ENCODE measurements at places on chromosomes 5 and 9. TPM values are rescaled to one million over a fixed set of nuclear protein-coding genes. Genes with fewer than 3 reads are reported as not detected.

FCN1 gene
- not detected for total RNA-seq

GABRA6 gene
- total RNA-seq = not detected

SPINK7 gene
- total RNA-seq = not detected

TSSK1B gene
- total RNA-seq = not detected

BNC2 gene
- total RNA-seq = 4.1 TPM

LCN6 gene
- not detected for total RNA-seq

TAF11L10 gene
- total RNA-seq = not detected

F12 gene
- total RNA-seq = 25.7 TPM

HAUS6 gene
- total RNA-seq = 25.7 TPM

TTC23L gene
- not detected for total RNA-seq

TXNDC8 gene
- total RNA-seq = not detected

PCDHGA11 gene
- not detected for total RNA-seq

MSMP gene
- not detected for total RNA-seq

ADAMTS16 gene
- total RNA-seq = 1.4 TPM

TPPP gene
- total RNA-seq = 5.5 TPM

RNF145 gene
- total RNA-seq = 142 TPM

ANKRD31 gene
- total RNA-seq = not detected

ACTBL2 gene
- 0.08 TPM for total RNA-seq

CPEB4 gene
- total RNA-seq = 15.7 TPM

TNFSF8 gene
- total RNA-seq = not detected

TTC33 gene
- 9.9 TPM for total RNA-seq

BARX1 gene
- 12.9 TPM for total RNA-seq

PCDHA1 gene
- 0.14 TPM for total RNA-seq

SLC36A1 gene
- total RNA-seq = 8.5 TPM

SH3RF2 gene
- 2.9 TPM for total RNA-seq

KCNN2 gene
- 0.12 TPM for total RNA-seq

OTP gene
- 0.05 TPM for total RNA-seq

CDKN2B-AS1 gene
- total RNA-seq = not detected

PPP3R2 gene
- not detected for total RNA-seq

KIAA0825 gene
- total RNA-seq = 0.29 TPM

GLDC gene
- 13.3 TPM for total RNA-seq

CNTNAP3 gene
- total RNA-seq = 8.8 TPM

FAXDC2 gene
- 0.25 TPM for total RNA-seq

FYB1 gene
- total RNA-seq = 14.4 TPM

IER5L gene
- 51.5 TPM for total RNA-seq

CCNO gene
- 7.4 TPM for total RNA-seq

NOL8 gene
- 29.7 TPM for total RNA-seq

PGM5 gene
- total RNA-seq = not detected

C9orf153 gene
- not detected for total RNA-seq

GABRA1 gene
- total RNA-seq = not detected

FBN2 gene
- 13.0 TPM for total RNA-seq

FSTL4 gene
- total RNA-seq = 3.8 TPM

CCDC180 gene
- 0.36 TPM for total RNA-seq

KIF24 gene
- 3.4 TPM for total RNA-seq

C1QTNF2 gene
- total RNA-seq = 0.08 TPM

ADAMTS12 gene
- total RNA-seq = 7.0 TPM

ADAMTS2 gene
- 0.09 TPM for total RNA-seq

AHRR gene
- total RNA-seq = 3.8 TPM

All from A549 treated with Mapracorat at 1 μM for 4 hours (cell line).